ENCODE measurements at places on chromosomes 2 and 18.

DNA sequence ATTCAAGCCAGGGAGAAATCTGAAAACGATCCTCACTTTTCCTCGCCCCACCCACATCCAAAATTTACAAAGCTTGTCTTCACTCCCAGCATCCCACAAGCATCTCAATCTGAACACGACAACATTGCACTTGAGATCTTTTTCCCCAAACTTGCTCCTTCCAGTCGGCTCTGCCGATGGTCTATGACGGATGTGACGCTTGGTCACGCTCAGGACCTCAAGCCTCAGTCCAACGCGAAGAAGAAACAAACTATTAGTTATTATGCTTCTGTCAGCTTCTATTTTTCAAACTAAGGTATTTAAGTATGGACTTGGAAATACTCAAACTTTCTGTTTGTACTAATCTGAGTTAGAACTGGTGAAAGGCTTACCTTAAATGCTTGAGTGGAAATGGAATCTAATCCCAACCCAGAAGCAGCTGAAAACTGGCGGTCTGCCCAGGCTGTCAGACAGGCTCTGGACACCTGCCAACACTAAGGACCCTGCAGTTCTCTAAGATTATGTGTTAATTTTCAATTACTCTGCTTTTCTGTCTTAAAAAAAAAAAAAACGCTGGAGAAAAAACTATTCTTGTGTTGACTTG lies 132.1 kb upstream of the DNMT3A start:
- DNase-seq: peak; percentile 22

DNA sequence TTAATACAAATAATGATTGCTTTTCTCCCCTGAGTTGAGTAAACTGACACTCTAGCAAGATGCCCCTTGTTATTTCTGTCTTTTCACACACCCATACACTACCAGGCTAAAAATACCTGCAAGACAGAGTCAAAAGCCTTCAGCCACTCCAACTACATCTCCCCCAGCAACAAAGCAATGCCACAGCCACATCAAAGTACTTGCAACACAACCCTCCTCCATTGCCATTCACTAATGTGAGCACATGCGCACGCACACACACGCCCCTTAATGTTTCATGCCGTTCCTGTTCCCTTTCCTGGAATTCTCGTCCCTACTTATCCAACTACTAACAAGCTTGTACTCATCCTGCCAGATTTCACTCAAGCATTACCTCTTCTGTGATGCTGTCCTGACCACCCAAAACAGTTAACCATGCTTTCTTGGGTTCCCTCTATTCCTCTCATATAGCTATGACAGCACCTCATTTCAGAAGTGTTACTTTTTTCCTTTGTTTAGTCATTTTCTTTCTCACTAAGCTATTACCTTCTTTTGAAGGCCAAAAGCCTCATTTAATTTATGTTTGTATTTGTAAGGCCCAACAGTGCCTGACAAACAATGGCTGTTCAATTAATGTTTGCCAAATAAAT lies 29.6 kb downstream of the SLC25A12 start:
- DNase-seq: no peak

DNA sequence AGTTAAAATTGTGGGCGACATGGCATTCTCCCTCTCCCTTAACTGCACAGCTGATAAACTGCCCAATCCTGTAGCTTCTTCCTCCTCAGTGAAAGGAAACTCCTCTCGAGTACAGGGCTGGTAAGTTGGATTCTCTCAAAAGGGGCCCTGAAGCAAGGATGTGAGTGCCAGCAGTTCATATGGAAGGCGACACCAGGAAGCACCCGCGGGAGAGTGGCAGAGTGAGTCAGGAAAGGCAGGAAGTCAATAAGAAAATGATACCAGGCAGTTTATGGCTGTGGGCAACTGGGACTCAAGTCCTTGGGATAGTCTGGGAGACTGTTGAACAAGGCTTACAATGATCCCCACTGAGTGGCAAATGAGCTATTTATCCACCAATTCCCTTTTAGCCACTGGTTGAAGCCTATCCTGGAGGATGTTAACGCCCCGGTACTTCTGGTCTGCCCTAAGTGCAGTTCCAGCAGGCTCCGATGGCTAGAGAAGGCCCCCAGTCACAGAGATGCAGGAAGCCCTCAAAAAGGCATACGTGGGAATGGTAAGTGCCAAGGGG lies 34.8 kb downstream of the ABHD3 start:
- DNase-seq: no peak

GRCh38 chr2:100921685-100922161 lies 80.4 kb upstream of the RPL31 start:
- DNase-seq: no peak

GRCh38 chr2:170425281-170425751 lies 247.4 kb downstream of the MYO3B start:
- DNase-seq: no peak

Data from substantia nigra (tissue), 51 donors.